ENCODE measurements at places on chromosomes 3 and 15.

- peaks cover 2% of the 10 kb centered on the region for H3K4me1 ChIP-seq
- H3K4me3 ChIP-seq = no peak overlapping the region
- H3K27ac ChIP-seq = no peak overlapping the region
- DNase-seq = no peak
Measured at GRCh38 chr3:123804676-123805075, 79.5 kb downstream of the MYLK start.

GRCh38 chr3:40911928-40912327 lies 287.4 kb upstream of the CTNNB1 start:
- no peak for DNase-seq
- H3K4me1 ChIP-seq = no peaks in the 10 kb centered on the region
- no peak overlapping the region for H3K27ac ChIP-seq

DNA sequence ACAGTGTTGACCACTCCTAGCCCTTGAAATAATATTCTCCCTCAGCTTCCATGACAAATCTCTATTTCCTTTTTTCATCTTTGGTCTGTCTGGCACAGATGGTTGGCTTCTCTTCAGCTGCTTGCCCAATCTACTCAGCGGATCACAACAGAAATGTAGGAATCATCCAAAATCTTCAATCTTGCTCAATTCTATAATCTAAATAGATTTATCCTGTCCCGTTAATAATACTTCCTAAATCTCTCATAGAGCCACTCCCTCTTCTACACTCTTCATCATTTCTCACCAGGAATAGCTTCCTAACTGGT lies 3.8 kb downstream of the PEAK1 start:
- H3K4me3 ChIP-seq = no peak overlapping the region
- DNase-seq = no peak
- H3K36me3 ChIP-seq = no peaks in the 10 kb centered on the region
- peaks cover 4% of the 10 kb centered on the region for H3K27me3 ChIP-seq
- peaks cover 4% of the 10 kb centered on the region for H3K4me1 ChIP-seq
- H3K27ac ChIP-seq = no peak overlapping the region

- no peaks in the 10 kb centered on the region for H3K36me3 ChIP-seq
- H3K27ac ChIP-seq = no peak overlapping the region
- no peaks in the 10 kb centered on the region for H3K27me3 ChIP-seq
Measured at GRCh38 chr3:187210091-187210490, 12.8 kb downstream of the RTP1 start.

DNA sequence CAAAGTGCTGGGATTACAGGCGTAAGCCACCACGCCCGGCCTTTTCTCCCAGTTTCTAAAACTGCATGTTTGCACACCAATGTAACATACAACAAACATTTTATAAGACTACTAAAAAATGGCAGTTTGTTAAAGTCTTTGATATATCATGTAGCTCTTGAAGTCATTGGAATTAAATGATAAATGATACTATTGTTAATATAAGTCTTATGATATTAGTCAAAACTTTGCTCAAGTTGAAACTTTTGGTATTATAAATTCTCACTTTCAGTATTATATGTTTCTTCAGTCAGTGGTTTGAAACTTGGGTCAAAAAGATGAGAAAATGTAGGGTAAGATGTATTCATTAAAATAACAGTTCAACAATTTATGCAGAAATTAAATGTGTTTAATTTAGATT lies 117.6 kb upstream of the TBL1XR1 start:
- no peak for DNase-seq
- no peak overlapping the region for H3K27ac ChIP-seq
- H3K27me3 ChIP-seq = no peaks in the 10 kb centered on the region
- H3K4me1 ChIP-seq = no peaks in the 10 kb centered on the region

DNA sequence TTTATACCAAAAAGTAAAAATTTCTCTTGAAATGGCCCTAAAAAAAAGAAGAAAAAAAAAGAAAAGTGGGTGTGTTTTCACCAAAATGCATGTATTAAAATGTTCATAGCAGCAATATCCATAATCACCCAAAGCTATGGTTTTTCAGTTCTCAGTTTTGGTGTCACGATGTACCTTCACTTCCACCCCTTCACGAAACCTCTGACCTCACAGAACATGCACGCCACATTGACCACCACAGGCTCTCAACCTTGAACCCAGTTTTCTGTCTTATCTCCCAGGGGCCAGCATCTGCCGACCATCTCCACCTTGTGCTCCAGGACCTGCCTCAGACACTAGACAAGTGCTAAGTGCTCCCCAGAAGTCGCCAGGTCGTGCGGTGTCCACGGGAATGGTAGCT lies 30.4 kb downstream of the COLQ start:
- H3K27me3 ChIP-seq = no peaks in the 10 kb centered on the region
- no peak for DNase-seq
- H3K27ac ChIP-seq = no peak overlapping the region
- H3K4me3 ChIP-seq = no peak overlapping the region
- no peaks in the 10 kb centered on the region for H3K36me3 ChIP-seq

- no peak overlapping the region for H3K4me3 ChIP-seq
- no peak for DNase-seq
- no peaks in the 10 kb centered on the region for H3K36me3 ChIP-seq
- H3K27ac ChIP-seq = no peak overlapping the region
- H3K4me1 ChIP-seq = no peaks in the 10 kb centered on the region
Measured at GRCh38 chr3:29532473-29532872, 251.6 kb downstream of the RBMS3 start.

GRCh38 chr15:70345251-70346019 lies 247.7 kb upstream of the TLE3 start:
- peaks cover 5% of the 10 kb centered on the region for H3K27me3 ChIP-seq
- no peaks in the 10 kb centered on the region for H3K36me3 ChIP-seq
- peaks cover 22% of the 10 kb centered on the region for H3K4me1 ChIP-seq
- H3K27ac ChIP-seq = no peak overlapping the region
- H3K4me3 ChIP-seq = no peak overlapping the region
- no peak for DNase-seq

DNA sequence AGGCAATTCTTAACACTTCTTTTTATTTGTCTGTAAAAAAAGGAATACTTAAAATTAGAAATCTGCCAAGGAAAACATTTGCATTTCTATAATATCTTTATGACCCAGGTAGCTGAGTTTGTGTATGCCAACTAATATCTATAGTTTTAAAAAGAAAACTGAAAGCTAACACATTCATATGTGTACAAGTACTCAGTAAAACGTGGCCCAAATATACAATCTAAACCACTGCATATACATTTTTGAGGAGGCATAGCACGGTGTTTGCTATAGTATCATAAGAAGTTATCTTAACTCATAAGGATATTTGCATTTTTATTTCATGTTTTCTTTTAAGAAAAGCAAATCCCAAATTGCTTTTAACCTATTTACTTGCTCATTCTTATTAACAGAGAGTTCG lies 172.7 kb downstream of the ZBTB20 start:
- no peak overlapping the region for H3K4me3 ChIP-seq
- no peak overlapping the region for H3K27ac ChIP-seq
- no peaks in the 10 kb centered on the region for H3K36me3 ChIP-seq

DNA sequence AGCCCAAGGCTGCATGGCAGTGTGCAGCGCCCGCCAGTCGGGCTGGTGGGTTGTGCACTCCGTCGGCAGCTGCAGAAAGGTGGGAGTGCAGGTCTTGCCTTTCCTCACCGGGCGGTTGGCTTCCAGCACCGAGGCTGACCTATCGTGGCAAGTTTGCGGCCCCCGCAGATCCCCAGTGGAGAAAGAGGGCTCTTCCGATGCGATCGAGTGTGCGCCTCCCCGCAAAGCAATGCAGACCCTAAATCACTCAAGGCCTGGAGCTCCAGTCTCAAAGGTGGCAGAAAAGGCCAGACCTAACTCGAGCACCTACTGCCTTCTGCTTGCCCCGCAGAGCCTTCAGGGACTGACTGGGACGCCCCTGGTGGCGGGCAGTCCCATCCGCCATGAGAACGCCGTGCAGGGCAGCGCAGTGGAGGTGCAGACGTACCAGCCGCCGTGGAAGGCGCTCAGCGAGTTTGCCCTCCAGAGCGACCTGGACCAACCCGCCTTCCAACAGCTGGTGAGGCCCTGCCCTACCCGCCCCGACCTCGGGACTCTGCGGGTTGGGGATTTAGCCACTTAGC lies 4.3 kb downstream of the ISL2 start:
- peaks cover 49% of the 10 kb centered on the region for H3K4me1 ChIP-seq
- H3K36me3 ChIP-seq = no peaks in the 10 kb centered on the region
- H3K27ac ChIP-seq = no peak overlapping the region
- peaks cover 86% of the 10 kb centered on the region for H3K27me3 ChIP-seq

DNA sequence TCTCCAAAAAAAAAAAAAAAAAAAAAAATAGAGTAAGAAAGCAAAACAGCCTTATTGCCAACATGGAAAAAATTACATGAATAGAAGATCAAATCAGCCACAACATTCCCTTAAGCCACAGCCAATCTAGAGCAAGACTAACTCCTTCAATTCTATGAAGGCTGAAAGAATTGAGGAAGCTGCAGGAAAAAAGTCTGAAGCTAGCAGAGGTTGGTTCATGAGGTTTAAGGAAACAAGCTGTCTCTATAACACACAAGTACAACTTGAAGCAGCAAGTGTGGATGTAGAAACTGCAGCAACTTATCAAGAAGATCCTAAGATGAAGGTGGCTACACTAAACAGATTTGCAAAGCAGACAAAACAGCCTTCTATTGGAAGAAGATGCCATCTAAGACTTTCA lies 9.3 kb downstream of the PARL start:
- no peaks in the 10 kb centered on the region for H3K36me3 ChIP-seq
- H3K4me1 ChIP-seq = no peaks in the 10 kb centered on the region
- no peaks in the 10 kb centered on the region for H3K27me3 ChIP-seq
- H3K4me3 ChIP-seq = no peak overlapping the region
- DNase-seq = no peak

DNA sequence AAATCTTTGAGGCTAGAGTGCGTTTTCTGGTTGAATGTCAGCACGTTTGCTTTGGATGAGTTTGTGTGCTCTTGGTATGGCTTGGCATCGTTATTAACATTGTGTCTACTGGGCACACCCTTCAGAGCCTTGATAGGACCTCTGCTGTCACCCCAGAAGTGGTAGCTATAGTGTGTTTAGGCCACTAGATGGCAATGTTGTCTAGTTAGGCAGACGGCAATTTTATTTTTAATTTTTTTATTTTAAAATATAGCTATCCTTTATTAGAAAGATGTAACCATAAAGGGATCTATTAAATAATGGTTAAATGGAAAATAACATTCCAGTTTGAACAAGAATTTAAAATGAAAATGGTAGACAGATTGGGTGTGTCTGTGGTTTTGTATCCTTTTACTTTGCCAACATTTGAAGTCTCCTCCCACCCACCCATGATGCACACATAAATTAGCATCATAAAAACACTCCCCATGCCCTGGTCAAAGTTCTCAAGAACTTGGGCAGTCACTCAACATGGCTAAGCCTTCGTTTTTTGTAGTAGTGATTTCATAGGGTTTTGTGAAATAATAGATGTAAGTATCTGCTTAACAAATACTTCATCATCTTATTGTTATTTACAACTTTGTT lies 200.7 kb downstream of the KCNH8 start:
- no peak for DNase-seq
- no peak overlapping the region for H3K4me3 ChIP-seq
- H3K27me3 ChIP-seq = no peaks in the 10 kb centered on the region
- no peak overlapping the region for H3K27ac ChIP-seq
- no peaks in the 10 kb centered on the region for H3K36me3 ChIP-seq

DNA sequence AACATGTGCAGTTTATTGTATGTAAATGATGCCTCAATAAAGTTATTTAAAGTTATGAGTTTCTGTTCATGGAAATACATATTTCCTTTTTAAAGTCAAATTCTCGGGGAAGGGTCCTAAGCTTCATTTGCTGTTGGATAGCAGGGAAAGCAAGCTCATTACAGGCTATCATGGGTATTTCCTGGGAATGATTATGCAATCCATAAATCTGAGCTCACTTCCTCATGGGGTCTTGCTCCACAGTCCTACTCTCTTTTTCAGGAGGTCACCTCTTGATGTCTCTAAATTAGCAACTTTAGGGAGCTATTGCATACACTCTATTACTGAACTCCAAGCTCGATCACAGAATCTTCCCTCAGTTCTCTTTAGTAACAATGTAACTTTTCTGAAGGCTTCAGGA lies 69.9 kb upstream of the TP63 start:
- H3K36me3 ChIP-seq = no peaks in the 10 kb centered on the region
- H3K4me1 ChIP-seq = no peaks in the 10 kb centered on the region
- no peak for DNase-seq
- no peaks in the 10 kb centered on the region for H3K27me3 ChIP-seq

DNA sequence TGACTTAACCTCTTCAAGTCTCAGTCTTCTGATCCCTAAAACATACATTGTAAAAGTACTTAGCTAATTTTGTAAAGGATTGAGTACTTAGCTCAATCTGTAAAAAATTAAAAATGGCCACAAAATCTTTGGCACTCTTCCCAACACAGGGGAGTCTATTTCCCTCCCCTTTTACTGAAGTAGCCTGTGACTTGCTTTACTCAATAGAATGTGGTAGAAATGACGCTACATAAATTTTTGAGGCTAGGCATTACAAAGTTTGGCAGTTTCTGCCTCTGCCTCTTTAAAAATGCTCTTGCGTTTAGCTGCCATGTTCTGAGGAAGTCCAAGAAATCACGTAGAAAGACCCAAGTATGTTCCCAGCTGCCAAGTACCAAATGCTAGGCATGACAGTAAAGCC lies 80.2 kb downstream of the CBLB start:
- H3K27ac ChIP-seq = no peak overlapping the region
- H3K4me3 ChIP-seq = no peak overlapping the region
- no peak for DNase-seq

DNA sequence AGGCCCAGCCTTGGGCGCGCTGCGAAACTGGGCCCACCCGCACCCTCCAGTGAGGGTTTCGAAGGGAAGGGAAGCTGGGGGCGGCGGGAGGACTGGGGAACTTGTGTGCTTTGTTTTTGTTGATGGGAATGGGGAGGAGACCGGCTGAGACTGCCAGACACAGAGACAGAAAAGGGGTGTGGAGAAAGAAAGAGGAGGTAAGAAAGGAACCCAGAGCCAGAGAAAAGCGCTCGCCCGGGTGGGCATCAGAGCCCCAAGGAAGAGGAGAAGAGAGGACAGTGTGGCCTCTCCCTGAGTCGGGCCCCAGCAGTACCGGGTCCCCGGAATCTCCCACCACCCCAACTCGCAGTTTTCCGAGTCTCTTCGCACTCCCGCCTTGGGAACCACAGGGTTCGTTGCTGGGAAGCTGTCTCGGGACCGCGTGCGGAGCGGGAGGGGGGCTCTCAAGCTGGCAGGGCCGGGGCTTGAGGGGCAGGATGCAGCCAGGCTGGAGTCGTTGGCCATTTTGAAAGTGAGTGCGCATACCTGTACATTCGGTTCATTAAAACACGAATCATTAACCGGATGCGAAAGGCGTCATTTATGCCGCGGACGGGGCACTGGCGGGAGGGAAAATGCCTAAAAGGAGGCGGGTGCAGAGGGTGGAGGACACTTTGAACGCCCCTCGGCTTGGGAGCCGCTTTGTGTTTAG lies 3.1 kb downstream of the SKOR1 start:
- H3K27me3 ChIP-seq = peaks cover 96% of the 10 kb centered on the region
- no peak for DNase-seq
- H3K4me1 ChIP-seq = peaks cover 63% of the 10 kb centered on the region
- no peak overlapping the region for H3K4me3 ChIP-seq
- H3K27ac ChIP-seq = no peak overlapping the region
